ENCODE measurements at places on chromosomes 12 and 14.

DNA sequence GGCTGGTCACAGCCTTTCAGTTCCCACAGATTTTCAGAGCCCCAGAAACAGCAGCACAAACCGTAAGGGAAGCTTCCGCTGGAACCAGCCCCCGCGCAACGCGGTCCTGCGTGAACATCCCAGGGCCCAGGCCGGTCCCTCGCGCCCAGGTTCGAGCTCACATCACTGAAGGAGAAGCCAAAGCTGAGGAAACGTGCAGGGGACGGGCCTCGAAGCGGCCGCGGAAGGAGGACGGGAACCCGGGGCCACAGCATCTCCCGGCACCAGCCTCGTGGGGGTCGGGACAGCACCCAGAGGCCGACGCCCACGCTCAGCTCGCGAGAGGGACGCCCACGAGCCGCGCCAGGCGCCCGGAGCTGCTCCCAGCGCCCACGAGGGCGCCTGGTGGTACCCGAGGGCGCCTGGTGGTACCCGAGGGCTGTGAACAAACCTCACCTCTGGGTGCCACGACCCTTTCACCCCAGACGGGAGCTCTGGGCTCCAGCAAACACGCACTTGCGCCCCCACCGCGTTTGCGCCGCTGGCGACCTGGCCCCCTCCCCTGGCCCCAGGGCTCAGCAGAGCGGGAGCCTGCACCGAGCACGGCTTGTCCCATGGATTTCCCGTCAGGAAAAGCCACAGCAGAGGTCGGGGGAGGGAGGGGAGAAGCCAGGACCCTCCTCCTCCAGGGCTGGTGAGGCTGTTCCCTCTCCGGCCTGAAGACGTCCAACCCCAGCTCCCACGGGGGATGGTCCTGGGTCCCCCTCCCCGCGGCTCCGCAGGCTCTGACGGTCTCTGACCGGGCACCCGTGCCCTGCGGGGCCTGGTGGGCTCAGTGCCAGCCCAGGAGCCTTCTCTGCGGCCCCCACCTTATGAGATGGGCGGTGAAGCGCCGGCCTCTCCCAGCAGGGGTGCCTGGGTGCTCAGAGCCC lies 6.9 kb downstream of the LRCOL1 start:
- peaks cover 48% of the 10 kb centered on the region for H3K4me1 ChIP-seq
- peak overlapping the region; percentile 90 for H3K27ac ChIP-seq
- H3K27me3 ChIP-seq, result no peaks in the 10 kb centered on the region
- peak; percentile 61 for DNase-seq
- no peaks in the 10 kb centered on the region for H3K36me3 ChIP-seq

- no peak overlapping the region for H3K4me3 ChIP-seq
- no peaks in the 10 kb centered on the region for H3K36me3 ChIP-seq
- no peak overlapping the region for H3K27ac ChIP-seq
- H3K27me3 ChIP-seq, result no peaks in the 10 kb centered on the region
- H3K4me1 ChIP-seq, result no peaks in the 10 kb centered on the region
- no peak for DNase-seq
Observed at GRCh38 chr12:93108985-93109384, 179.9 kb upstream of the EEA1 start.

DNA sequence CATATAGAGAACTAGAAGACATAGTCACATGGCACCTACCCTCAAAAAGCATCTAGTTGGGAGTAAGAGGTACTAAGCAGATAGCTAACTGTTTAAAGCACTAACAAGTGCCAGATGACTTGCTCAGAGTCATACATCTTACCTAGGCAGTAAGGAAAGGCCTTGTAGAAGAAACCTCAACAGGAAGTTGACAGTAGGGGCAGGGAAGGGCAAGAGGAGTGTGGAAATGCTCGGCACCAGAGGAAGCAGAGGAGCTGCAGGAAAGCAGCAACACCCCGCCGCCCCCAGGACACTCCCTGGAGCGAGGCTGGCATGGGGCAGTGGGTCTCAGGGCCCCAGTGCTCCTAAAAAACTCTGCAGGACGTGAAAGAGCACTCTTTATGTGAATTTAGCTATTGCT lies 92.9 kb downstream of the PPP2R5C start:
- H3K4me3 ChIP-seq, result no peak overlapping the region
- H3K4me1 ChIP-seq, result no peaks in the 10 kb centered on the region
- no peak for DNase-seq
- H3K27me3 ChIP-seq, result no peaks in the 10 kb centered on the region

DNA sequence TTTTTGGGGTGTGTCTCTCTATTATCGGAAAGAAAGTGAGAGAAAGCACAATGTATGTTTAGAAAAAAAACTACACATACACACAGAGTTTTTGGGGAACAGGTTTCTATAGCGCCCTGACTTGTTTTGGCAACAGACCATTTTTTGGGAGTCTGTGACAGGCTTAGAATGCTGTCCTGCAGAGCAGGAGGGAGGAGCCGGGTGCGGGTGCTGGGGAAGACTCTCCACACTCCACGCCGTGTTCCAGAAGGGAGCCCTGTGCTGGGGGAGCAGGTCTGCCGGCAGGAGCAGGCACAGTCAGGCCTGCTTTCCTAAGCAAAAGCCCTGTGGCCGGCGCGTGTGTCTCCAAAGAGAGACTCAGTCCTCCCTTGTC lies 26.5 kb downstream of the CD9 start:
- H3K36me3 ChIP-seq, result no peaks in the 10 kb centered on the region
- peaks cover 20% of the 10 kb centered on the region for H3K4me1 ChIP-seq
- peak overlapping the region; percentile 85 for H3K27ac ChIP-seq
- no peak for DNase-seq
- no peak overlapping the region for H3K4me3 ChIP-seq

GRCh38 chr14:103209054-103209453 lies 85.8 kb downstream of the TNFAIP2 start:
- no peak for DNase-seq
- peak overlapping the region; percentile 56 for H3K4me3 ChIP-seq
- H3K36me3 ChIP-seq, result no peaks in the 10 kb centered on the region
- peak overlapping the region; percentile 99 for H3K27ac ChIP-seq
- H3K4me1 ChIP-seq, result peaks cover 7% of the 10 kb centered on the region

DNA sequence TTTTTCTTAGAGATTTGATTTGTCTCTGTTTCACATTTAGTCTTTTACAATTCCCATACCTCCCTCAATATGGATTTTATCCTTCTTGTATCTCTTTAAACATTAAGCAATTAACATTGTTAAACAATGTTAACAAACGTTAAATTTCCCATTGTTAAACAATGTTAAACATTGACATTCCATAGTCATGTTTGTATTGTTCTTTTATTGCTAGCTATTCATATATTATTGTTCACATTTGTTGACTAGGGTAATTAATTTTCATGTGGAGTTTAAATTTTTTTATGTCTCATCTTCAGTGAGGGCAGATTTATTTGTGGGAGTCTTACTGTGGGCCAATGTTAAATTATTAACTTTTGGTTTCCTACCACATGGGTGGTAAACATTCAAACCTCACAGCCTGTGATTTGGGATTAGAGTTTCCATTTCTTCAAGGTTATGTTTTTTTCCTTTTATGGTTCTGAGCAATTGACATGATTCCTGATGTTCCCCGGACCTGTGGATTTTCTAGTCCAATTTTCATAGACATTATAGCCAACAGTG lies 294.3 kb downstream of the ALG10B start:
- H3K36me3 ChIP-seq, result no peaks in the 10 kb centered on the region
- no peaks in the 10 kb centered on the region for H3K27me3 ChIP-seq
- DNase-seq, result no peak

- no peak for DNase-seq
- peaks cover 15% of the 10 kb centered on the region for H3K27me3 ChIP-seq
- no peak overlapping the region for H3K27ac ChIP-seq
- H3K36me3 ChIP-seq, result no peaks in the 10 kb centered on the region
- H3K4me3 ChIP-seq, result no peak overlapping the region
Observed at GRCh38 chr12:114406984-114407841, 1.3 kb upstream of the TBX5 start.

DNA sequence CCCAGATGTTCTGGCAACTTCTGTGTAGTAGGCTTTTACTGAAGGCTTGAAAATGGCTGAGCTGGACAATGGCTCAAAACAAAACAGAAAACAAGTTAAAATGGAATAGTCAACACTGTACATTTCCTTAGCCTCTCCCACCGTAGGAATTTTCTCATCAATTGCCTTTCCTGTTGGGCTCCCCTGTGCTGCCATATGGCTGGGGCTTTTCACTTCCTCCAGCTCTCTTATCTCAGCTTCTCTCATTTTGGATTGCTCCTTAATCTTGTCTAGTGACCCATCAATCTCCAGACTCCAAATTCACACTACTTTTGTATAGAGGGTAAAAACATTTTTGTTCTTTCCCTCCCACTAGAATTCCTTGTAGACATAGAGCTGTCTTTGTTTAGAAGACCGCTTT lies 50.4 kb upstream of the RPH3A start:
- no peaks in the 10 kb centered on the region for H3K27me3 ChIP-seq
- H3K4me3 ChIP-seq, result no peak overlapping the region
- H3K27ac ChIP-seq, result no peak overlapping the region
- H3K4me1 ChIP-seq, result no peaks in the 10 kb centered on the region
- DNase-seq, result no peak

DNA sequence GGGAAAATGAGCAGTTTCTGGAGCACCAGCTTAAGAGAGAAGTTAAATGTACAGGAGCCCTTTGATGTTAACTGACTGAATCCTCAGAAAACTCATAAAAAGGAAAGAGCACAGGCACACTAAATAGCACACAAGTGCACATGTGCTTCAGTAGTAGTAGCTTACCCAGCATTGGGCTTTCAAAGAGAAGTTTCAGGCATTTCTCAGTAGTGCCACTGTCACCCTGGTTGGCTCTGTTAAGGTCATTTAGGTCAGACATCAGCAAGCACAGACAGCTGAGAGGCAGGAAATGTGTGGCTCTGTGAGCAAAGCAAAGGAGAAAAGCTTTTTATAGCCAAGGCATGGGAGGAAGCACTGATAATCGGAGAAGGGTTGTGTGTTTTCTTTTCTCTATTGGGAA lies 96.3 kb upstream of the HIF1A start:
- H3K36me3 ChIP-seq, result no peaks in the 10 kb centered on the region
- no peak overlapping the region for H3K4me3 ChIP-seq
- no peaks in the 10 kb centered on the region for H3K27me3 ChIP-seq

- no peaks in the 10 kb centered on the region for H3K36me3 ChIP-seq
- no peak overlapping the region for H3K4me3 ChIP-seq
- no peak for DNase-seq
- H3K27me3 ChIP-seq, result no peaks in the 10 kb centered on the region
- H3K4me1 ChIP-seq, result no peaks in the 10 kb centered on the region
- no peak overlapping the region for H3K27ac ChIP-seq
Observed at GRCh38 chr14:54052696-54053385, 96.2 kb upstream of the BMP4 start.

DNA sequence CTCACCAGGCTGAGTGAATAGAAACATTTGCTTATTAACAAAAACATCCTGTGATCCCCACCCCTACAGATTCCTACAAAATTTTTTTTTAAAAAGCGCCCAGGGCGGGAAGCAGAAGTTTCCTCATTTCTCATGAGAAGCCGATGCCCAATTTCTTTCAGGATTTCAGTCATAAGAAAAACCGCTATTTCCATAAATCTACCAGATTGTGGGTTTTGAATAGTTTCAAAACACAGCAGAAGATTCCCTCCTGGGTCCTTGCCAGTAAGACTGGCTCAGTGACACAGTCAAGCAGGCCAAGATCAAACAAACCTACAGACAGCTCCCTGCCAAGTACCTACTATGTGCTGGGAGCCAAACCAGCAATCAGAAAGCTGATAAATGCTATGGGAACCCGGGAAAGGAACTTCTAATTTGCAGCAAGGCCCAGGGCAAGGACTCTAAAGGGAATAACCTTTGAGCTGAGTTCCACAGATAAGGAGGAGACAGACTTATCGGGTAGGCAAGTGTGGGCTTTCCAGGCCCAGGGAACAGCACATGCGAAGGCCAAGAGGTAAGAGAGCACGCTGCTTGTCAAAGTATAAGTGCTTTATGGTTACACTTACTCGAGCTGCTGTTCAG lies 68.7 kb downstream of the CCDC88C start:
- no peak overlapping the region for H3K27ac ChIP-seq
- no peaks in the 10 kb centered on the region for H3K27me3 ChIP-seq
- DNase-seq, result no peak
- no peaks in the 10 kb centered on the region for H3K36me3 ChIP-seq
- H3K4me1 ChIP-seq, result peaks cover 12% of the 10 kb centered on the region

- no peaks in the 10 kb centered on the region for H3K36me3 ChIP-seq
- H3K4me1 ChIP-seq, result peaks cover 40% of the 10 kb centered on the region
- no peaks in the 10 kb centered on the region for H3K27me3 ChIP-seq
- DNase-seq, result no peak
Observed at GRCh38 chr14:50932592-50933495, 11.4 kb downstream of the PYGL start.

GRCh38 chr14:65676361-65677014 lies 264.0 kb downstream of the FUT8 start:
- H3K27me3 ChIP-seq, result no peaks in the 10 kb centered on the region
- no peak for DNase-seq
- H3K27ac ChIP-seq, result no peak overlapping the region

DNA sequence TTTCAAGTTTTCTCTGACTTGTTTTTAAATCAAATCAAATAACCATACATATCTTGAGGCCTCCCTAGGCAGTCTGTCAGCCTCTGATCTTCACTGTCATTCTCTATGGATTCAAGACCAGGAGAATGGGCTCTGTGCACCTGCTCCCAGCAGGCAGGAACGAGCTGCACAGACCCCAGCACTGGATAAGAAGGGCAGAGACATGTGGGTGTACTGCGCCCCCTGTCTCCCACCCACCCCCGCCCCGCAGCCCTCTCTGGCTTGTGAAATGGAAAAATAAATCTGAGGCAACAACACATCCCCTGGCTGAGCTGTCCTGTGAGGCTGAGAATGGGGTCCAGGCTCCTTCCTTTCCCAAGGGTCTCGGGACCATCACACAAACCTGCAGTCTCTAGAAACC lies 26.3 kb downstream of the CLMN start:
- no peaks in the 10 kb centered on the region for H3K27me3 ChIP-seq
- DNase-seq, result no peak
- no peaks in the 10 kb centered on the region for H3K36me3 ChIP-seq
- H3K4me3 ChIP-seq, result no peak overlapping the region
- H3K4me1 ChIP-seq, result no peaks in the 10 kb centered on the region

DNA sequence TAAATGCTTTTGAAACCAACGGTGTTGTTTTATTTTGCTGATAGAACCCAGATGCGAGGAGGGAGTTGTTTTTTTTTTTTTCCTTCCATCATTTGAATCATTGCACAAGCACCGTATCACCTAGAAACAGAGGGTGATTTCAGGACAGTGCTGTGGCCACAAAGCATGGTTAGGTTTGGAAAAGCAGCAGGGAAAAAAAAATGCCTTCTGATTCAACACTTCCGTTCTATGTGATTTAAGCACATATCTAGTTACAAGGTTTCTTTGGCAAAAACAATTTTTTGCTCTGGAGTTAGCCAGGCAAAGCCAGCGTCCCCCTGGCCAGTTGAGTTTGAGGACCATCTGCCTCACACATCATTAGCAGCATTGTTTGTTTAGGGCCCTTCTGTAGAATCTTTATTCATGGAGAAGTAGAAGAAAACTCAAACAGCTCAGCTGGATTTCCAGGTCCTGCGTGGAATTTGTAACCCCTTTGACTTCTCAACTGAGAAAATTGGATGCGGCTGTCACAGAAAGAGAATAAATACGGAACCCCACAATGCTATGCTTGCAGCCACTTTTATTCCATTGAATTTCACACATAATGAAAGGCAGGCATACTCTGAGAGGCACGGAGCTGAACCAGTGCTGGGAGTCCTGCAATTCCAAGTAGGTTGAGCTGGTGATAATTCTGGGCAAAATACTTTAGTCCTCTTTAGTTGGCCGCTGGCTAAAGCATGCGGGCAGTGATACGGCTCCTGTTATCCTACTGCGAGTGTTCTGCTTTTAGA lies 17.0 kb upstream of the WNT5B start:
- H3K36me3 ChIP-seq, result no peaks in the 10 kb centered on the region
- H3K27me3 ChIP-seq, result no peaks in the 10 kb centered on the region
- DNase-seq, result no peak

- no peaks in the 10 kb centered on the region for H3K36me3 ChIP-seq
- H3K4me3 ChIP-seq, result no peak overlapping the region
- H3K27ac ChIP-seq, result no peak overlapping the region
- H3K4me1 ChIP-seq, result peaks cover 6% of the 10 kb centered on the region
- H3K27me3 ChIP-seq, result no peaks in the 10 kb centered on the region
- DNase-seq, result no peak
Observed at GRCh38 chr14:49367696-49368095, 218.5 kb downstream of the RPS29 start.
